ENCODE measurements at places on chromosomes 16 and 17. TPM values are rescaled to one million over a fixed set of nuclear protein-coding genes. Genes with fewer than 3 reads are reported as not detected.

Gene IL17C
- not detected for total RNA-seq

DNA sequence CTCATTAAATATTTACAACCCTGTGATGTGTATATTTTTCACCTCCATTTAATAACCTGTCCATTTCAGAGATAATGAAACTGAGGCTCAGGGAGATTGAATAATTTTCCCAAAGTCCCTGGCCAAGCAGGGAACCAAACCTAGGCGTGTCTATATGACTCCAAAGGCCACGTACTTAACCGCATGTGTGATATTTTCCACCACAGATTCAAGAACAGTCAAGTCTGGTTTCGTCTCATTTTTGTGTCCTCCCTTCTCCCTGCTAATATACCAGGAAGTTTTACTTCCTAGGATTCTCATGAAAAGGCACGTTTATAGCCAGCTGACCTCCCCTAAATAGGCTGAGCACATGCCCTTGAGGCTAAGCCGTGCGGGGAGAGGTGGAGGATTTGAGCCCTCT, 15.3 kb downstream of the WFIKKN2 start:
- DNase-seq, result no peak

- no peak for DNase-seq
Measured at GRCh38 chr17:64354824-64355535, 35.7 kb downstream of the PECAM1 start.

DNA sequence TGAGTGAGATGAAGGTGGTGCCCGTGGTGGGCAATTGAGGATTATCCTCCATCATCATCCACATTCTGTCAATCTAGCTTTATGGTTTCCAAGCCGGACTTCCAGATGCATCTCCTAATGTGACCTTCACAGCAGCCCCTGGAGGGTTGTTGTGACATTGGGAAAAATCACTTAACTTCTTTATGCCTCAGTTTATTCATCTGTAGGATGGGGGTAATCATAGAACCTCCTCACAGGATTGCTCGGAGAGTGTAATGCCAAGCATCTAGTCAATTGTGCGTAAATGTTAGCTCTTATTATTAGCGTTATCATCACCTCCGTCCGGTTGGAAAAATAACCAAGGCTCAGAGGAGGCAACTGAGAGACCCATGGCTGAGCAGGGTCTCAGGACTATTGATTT, 214.0 kb downstream of the CCDC182 start:
- no peak for DNase-seq

DNA sequence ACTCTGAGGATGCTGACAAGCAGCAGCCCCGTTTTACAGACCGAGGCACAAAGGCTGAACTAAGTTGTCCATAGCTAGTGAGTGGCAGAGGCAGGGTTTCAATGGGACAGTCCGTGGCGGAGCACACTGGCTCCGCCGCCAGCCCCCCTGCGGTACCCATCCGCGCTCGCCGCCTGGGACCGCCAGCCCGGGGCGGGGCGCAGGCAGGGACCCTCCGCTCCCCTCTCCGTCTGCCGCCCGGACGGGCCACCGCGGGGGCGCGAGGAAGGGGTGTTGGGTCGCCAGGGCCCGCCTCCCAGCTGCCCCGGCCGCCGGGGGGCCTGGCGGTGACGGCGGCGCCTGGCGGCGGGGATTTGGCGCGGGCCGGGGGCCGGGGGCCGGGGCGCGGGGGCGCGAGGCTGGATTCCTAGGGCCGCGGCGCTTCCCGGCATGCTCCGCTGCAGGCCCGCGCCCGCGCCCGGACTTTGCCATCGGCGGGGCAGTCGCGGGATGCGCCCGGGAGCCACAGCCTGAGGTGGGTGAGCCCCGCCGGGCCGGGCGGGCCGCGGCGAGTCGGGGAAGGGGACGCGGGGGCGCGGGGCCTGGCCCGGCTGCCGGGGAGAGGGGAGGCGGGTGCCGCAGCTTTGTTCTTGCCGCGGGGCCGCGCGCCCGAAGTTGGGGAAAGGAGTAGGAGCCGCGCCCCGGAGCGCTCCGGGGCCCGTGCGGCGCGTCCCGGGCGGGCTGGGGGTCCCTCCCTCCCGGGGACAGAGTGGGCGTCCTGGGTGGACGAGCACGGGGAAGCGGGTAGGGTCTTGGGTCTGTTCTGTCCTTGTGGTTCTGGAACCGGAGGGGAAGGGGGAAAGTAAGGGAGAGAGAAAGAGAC, at the start of gene TMEM98:
Gene TMEM98, plus strand, starts transcription at position 430 of the 862 bp plus-strand sequence. CDS start 3,376 bp downstream, outside the sequence.
- no peak for DNase-seq

DNA sequence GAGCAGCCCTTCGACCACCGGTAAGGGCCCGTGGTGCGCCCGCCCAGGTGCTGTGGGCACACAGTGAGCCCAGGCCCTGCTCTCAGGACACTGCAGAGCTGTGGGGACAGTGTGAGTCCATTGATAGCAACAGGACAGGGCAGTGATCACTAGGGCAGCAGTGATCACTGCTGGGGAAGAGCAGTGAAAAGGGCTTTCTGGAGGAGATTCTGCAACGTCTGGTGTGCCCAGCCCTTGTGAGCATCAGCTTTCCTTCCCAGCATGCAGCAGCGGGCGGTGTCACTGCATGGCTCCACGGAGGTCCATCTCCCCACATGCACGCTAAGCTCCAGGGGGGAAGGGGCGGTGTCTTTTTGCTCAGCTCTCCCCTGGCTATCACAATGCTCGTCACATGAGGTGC, 32.1 kb downstream of the MAP1LC3B start:
- DNase-seq, result no peak

DNA sequence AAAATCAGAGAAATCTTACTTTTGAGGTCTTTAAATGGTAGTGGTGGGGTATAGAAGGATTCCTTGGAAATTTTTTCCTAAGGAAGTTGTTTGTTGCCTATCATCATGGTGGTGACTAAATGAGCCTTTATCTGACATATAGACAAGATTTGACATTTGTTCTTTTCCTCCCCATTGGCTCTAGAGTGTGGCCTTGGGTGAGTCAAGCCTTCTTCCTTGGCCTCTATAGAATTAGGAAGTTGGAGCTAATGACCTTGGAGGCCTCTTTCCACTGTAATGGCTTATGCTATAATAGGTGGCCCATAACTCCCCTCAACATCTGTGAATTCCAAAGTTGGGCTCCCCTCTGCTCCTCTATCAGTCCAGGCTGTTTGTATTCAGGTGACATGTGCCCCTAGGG, 79.1 kb upstream of the HNF1B start:
- DNase-seq, result no peak

GRCh38 chr17:82384730-82385481, 13.3 kb downstream of the UTS2R start:
- no peak for DNase-seq

DNA sequence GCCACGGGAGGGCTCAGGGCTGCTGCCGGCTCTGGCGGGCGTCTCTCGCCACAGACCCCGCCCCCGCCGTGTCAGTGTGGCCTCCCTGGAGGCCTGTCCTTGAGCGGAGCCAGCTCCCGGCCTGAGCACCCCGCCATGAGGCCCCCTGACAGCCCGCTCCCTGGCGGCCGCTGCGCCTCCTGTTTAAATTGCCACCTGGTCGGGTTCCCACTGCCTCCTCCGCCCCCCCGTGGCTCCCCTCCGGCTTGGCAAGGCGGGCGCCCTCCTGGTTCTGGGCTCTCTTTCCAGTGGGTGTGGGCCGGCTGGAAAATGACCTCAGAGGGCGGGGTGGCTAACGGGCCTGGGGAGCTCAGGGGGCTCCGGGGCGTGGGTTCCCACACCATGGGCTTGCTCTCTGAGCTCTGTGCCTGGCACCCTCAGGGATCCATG, 42.1 kb upstream of the SSTR5 start:
- DNase-seq, result no peak
